Stimulated activated CD4-positive, alpha-beta T cell treated with anti-CD3 and anti-CD28 coated beads, Interleukin-1b, Interleukin-23, amount 100 ng/mL, for 1 hour (primary cell): ENCODE measurements at places on chromosomes 1 and 21.

DNA sequence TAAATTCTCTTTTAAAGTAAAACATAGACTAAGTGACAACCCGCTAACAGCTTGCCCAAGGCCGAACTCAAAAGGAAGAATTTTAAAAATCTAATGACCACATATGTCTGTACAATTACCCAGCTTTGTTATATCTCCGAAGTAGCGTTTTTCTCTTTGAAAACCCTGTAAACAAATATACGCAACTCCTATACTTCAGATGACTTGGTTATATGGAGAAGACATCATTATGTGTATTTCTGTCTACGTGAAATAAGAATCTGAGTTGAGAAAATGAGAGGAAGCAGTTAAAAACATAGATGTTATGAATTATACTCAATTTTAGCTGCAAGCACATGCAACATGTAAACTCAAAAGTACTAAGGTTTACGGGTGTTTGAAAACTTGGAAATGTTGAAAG lies 2.0 kb downstream of the PBX1 start:
- DNase-seq = no peak

- DNase-seq = no peak
These were observed 47.9 kb upstream of the BCAR3 start for GRCh38 chr1:93729502-93729901.

- DNase-seq = no peak
These were observed 4.4 kb downstream of the AVPR1B start for GRCh38 chr1:206112600-206113301.

DNA sequence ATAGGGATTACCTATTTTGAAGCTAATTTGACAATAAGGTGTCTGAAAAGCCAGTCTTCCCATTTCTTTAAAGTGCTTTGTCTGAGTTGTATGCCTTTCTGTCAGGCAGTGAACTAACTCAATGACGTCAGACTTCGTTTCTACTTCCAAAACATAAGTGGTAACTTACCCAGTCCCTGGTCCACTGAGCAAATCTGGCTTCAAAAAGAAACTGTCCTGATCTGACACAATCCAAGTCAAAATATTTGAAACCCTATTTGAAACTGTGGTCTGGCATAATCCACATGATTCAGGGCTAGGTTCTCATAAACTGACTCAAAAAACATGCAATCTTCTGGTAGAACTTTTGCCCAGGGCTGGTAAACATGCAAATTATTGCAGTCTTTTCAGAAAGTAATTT lies 34.0 kb downstream of the DIRAS3 start:
- DNase-seq = no peak

GRCh38 chr1:37974567-37974966 lies 15.3 kb downstream of the SF3A3 start:
- no peak for DNase-seq

DNA sequence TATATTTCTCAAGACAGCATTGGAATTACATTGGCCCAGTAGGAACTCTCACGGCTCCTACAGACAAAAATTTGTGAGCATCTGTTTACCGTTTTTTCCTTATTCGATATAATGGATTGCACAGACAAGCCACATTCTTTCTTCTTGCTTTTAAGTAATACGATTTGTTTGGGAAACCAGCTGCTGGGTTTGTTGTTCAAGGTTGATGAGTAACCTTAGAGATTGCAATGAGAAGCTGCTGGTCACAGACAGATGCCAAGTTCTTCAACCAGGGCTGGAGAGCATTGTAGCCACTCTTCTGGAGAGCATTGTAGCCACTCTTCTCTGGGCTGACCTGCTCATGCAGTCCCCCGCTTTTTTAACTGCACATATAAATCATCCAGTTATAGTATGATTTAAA lies 1.4 kb upstream of the MIA3 start:
- DNase-seq = no peak

DNA sequence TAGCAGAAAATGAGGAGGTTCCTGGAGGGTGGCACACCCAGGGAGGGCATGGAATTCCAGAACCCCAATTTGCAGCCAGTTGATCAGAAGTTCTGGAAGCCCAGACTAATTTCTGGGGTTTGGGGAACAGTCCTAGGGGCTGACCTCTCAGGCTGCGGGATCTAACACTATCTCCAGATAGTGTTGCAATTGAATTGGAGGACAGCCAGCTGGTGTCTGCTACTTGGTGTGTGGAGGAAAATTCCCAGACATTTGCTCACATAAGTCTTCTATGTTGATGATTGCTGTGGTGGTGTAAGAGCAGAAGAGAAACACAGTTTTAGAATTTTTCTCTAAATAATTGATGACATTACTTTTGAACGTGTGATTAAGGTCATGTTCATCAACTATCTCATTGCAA lies 154.3 kb upstream of the RNPC3 start:
- no peak for DNase-seq

GRCh38 chr1:43220905-43221778 lies 48.6 kb upstream of the TMEM125 start:
- DNase-seq = no peak

DNA sequence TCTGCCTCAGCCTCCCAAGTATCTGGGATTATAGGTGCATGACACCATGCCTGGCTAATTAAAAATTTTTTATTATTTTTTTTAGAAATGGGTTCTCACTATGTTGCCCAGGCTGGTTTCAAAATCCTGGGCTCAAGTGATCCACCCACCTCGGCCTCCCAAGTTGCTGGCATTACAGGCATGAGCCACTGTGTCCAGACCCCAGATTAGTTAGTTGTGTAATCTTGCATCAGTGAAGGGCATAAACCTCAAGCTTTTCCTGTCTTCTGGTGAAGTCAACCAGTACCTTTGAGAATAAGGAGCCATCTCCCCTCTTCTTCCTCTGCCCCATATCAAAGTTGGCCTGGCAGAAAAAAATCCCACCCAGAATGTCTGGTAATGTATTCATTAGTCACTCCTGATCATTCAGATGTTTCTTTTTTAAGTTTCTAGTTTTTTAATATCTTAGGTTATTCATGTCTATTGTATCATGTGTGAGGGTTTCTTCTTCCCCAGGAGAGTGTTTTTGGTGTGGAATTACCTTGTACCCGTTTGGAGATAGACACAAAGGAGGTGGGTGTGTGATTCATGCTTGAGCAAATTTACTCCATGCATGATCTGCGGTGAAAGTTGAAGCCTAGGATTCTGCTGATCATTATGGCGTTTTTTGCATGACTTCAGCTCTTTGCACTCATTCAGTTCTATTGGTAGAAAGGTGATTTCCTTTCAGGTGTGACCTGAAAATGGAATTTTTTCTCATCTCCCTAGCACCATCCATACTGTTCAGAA lies 144.0 kb downstream of the FMN2 start:
- DNase-seq = no peak

DNA sequence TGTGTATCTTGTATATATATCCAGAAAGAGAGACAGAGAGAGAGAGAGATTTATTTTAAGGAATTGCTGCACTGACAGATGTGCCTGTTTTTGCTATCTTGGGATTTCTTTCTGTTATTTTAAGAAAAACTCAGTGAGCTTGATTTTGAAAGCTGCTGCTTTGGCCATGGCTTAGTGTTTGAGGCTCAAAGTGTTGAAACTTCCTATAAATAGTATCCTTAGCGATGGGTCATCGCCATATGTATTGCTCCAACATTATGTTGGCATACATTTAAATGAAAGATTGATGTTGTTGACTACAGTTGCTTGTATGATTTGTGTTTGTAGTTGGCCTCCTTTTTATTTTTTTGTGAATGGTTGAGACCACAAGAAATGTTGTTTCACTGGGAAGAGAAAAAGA lies 29.0 kb upstream of the NTPCR start:
- no peak for DNase-seq

- no peak for DNase-seq
These were observed 33.9 kb downstream of the ABCG1 start for GRCh38 chr21:42252778-42253340.
